ENCODE measurements at places on chromosomes 12 and 14.

DNA sequence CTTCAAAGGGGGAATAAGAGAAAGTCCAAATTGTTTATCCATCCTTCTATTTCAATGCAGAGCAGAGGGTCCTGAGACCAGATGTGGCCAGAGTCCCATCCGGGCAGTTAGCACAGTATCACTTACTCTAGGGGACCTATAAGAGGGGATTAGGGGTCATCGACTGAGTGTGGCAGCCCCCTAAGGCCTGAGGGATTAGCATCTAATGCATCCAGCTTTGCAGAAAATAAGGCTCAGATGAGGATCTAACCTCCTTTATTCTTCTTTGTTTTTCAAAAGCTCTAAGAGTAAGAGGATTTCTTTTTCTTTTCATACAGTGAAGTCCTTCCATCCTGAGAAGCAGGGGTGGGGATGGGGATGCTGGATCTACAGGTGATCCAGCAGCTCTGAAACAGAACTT, 43.5 kb downstream of the NEUROD4 start:
- DNase-seq, result no peak

DNA sequence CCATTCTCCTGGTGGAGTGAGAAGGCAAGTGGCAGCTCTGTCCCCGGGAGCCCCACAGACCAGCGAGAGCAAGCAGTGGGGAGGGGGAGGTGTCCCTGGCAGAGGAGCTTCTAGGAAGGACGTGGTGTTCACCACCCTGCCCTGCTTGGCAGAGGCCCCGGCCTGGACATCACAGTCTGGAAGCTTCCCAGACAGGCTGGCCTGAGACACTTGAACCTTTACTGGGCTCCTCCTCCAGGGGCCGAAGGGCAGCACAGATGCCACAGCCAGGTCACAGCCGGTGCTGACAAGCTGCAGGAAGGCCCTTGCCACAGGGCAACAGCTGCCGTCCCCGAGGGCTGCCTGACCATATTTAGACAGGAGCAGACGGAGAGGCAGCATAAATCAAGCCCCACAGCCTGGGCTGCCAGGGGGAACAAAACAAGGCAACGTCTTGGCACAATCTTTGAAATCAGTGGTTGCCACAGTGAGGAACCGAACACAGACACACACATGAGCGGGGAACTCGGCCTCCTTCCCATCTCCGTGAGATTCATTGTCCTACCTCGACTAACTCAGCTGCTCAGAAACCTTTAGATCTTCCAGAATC, 28.5 kb downstream of the PRIMA1 start:
- peak; percentile 30 for DNase-seq

DNA sequence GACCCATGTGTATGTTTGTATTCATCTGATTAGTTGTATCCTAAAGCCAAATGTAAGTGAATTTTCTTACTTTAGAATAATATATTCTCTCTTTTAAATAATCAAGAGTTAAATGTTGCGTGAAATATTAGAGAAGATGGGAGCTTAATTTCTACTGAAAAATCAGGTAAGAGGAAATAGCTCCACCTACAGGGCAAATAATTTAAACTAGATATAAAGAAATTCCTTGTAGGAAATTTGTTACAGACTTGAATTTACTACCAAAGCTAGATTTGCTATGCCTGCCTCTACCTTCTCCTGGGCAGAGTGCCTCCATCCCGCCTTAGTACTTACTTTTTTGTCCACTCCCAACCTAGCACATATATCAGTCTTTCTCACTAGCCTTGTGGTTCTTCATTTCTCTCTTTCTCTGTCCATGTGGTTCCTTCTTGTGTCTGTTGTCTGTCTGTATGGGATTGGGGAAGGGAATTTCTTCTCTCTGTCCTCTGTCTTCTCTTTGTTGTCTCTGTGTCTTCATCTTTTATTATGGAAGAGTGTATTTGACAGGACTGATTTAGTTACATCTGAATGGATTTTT, 44.7 kb downstream of the PALS1 start:
- DNase-seq, result peak; percentile 45

DNA sequence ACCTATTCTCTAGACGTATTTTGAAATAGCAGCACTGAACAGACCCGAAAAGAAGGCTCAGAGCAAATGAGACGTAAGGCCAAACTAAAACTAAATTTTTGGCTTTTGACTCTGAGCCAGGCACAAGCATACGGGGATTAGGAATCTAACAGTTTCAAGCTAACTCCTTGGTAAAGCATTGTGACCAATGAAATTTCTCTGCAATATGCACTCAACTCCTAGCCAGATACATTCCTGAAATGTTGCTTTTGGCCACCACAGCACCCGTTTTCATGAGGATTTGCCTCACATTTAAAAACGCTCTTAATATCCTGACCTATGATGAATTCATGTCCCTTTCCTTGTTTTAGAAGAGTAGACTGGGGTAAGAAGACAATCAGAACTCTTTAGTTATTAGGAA, 53.1 kb upstream of the NPFF start:
- DNase-seq, result peak; percentile 62

- no peak for DNase-seq
Observed at GRCh38 chr14:49159081-49159480, 427.1 kb downstream of the RPS29 start.

DNA sequence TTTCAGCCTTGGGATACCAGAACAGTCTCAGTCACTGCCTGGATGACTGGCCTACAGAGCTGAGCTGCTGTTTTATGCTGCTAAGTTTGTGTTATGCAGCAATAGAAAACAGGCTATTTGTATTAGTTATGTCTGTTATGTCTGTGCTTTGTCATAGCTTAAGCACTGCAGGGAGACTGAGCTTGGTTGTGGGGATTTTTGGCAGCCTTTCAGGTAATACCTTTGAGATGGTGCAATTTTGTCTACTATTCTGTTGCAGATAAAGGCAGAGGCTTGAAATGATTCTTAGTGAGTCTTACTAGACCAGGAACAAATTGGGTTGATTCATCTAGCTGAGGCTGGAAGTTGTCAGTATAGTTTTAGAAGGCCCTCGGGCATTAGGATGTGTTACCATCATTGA, 201.3 kb upstream of the RBM19 start:
- DNase-seq, result no peak

DNA sequence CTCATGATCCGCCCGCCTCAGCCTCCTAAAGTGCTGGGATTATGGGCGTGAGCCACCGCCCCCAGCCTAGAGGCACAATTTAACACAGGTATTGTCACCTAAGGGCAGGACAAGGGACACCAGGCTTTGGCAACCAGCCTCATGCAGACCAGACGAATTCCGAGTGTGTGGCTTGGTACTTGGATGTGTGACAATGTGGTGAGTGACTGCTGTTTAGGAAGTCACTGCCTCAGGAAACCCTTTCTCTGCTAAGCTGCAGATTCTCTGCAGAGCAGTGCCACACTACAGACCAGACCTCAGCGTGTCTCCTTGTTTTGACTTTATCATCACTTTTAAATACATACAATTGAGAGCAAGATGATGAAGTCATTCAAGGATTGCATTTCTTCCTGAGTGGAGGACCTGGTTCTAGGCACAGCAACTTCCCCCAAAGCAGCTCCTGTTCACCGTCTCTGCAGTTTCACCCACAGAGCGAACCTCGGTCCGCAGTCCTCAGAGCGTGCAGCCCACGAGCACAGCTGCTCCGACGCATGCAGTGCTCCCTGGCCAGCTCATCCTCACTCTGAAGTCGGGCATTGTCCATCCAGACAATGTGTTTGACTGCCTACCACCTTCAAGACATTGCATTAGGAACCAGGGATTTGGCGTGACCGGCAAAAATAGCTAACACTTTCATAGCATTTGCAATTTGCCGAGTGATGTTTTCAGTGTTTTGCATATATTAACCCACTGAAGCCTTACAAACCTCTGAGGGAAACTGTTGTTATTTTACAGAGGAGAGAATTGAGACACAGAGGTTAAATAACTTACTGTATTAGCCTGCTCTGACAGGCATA, 235.2 kb downstream of the CHST11 start:
- no peak for DNase-seq

- DNase-seq, result no peak
Observed at GRCh38 chr12:51086933-51087332, 3.5 kb upstream of the CSRNP2 start.

DNA sequence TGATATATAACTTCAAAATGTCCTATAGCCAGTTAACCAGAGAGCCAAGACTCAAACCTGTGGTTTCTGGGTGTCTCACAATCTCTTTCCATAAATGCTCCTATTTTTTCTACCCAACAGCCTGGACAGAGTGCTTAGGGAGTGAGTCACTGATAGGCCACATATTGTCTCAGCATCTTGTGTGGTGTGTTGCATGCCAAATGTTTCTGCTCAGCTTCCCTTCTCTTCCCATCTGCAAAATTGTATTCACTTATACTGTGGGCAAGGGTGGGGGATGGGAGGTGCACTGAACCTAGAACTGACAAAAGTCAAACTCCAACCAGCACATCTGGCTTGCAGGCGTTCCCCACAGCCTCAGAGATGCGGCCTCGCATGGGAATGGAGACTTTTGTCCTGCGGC, 123.3 kb downstream of the KCNA5 start:
- no peak for DNase-seq

DNA sequence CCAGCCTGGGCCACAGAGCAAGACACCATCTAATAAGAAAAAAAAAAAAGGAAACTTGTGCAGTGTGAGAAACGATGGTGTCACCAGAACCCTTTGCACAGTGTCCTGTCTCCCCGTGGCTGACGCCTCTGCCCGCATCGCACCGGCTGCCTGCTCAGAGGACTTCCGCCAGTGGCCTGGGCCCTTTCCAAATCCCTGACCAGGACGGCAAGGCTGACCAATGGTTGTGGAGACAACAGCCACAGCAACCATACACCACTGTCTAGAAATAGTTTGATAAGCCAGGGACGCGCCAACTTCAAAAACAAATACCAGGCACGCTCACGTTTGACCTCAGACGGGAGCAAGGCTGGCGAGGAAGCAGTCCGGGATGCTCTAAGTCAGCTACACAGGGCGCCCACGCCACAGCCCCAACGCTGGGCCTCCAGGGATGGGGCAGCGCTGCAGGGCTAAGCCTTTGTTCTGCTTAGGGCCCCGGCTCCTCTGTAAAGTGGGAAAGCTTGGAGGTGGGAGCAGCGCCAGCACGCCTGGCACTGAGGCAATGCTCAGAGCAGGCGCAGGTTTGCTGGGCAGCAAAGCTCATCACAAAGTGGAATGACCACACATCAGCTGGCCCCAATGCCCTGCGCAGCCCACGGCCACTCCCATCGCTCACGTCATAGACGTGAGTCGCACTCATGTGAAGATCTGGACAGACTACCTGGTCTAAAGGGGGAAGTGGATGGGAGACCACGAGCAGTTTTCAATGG, 12.5 kb downstream of the PGAM5 start:
- DNase-seq, result no peak

DNA sequence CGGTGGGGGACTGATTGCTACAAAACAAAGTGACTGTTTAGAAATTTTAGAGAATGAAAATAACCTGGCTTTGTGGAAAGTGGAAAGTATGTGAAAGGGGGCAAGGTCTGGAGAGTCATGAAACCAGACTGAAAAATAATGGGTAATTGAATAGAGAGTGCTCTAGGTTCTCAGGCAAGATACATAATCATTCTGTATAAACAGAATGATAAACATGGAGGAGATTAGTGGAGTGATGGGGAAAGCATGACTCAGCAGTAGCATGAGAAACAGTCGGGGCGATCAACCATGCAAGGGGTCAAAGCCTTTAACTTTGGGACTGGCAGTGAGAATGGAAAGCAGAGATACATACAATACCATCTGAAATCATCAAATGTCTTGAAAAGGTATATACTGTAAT, 332.5 kb downstream of the CCER1 start:
- no peak for DNase-seq

- no peak for DNase-seq
Observed at GRCh38 chr12:82954572-82954971, 267.9 kb downstream of the TMTC2 start.

- DNase-seq, result no peak
Observed at GRCh38 chr12:110245369-110245772, 35.7 kb upstream of the ATP2A2 start.

- peak; percentile 37 for DNase-seq
Observed at GRCh38 chr12:95173392-95174251, 43.6 kb downstream of the FGD6 start.

DNA sequence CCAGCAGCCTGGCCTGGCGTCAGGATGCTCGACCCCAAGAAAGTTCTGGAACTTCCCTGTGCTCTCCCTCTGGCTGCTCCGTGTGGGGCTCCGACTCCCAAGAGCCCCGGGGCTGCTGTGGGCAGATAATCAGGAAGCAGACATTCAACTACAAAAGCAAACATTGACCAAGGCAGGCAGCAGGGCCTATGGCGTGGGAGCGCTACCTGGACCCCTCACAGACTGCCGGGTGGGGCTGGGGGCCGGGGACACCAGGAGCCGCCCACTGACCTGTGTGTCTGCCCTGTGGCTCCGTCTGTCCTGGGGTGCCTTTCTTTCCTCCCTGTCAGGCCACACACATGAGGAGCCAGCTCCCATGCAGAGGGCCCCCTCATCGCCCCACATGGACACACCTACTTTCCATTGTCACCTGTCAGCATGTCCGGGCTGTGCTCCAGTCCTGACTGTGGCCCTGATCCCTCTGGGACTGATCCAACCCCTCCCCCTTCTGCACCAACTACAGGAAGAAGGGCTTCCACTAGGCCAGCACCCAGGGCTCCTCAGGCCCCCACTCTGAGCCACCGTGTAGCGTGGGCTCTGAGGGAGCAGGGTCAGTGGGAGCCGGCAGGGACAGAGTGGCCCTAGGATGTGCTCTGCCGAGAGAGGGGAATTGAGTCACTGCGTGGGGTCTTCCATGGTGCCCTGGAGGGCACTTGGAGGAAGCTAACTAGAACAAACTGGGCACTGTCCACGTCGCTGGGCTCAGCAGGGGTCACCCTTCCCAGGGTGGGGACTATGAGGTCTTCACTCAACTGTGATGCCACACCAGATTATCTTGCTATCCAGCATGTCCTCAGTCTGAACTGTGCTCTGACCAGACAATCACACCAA, 215.4 kb upstream of the C14orf180 start:
- DNase-seq, result no peak

GRCh38 chr14:76955575-76956315, 72.8 kb downstream of the IRF2BPL start:
- no peak for DNase-seq

GRCh38 chr12:75706786-75707605, 195.6 kb upstream of the KRR1 start:
- peak; percentile 74 for DNase-seq

DNA sequence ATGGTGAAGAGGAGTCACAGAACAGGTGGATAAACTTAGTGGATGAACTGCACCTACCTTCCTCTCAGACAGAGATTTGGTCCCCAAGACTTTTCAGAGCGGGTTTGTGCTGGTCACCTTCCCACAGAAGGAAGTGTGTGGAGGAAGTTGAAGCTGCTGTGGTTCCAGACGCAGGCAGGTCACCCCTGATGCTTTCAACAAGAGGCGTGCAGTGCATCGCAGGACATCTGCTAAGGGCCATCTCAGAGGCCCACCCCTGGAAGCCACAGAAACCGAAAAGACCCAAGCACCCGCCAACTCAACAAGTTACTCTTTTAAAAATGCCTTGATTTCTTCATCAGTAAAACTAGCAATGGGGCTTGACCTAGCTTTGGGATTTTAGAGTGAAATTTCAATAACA, 1.0 kb upstream of the GPX2 start:
- DNase-seq, result no peak

DNA sequence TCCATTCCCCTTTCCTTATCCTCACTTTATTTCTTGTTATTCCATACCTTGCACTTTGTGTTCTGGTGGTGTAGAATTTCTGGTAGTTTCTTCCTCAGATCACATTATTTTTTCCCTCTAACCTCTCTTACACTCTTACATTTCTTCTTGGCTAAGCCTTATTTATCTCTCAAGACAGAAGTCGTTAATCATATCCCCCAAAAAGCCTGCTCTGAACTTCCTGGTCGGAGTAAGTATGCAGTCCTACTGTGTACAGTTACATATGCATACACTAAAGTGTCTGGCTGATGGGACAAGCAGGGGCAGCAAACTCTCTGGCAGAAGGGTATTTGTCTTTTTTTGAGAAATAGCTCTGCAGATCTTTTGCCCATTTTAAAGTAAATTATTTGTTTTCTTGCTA, 33.1 kb upstream of the USP15 start:
- DNase-seq, result no peak

Measured in muscle of arm (tissue), 14 donors.